NCI-H1105 (cell line): ENCODE measurements at places on chromosomes 13 and 19.

DNA sequence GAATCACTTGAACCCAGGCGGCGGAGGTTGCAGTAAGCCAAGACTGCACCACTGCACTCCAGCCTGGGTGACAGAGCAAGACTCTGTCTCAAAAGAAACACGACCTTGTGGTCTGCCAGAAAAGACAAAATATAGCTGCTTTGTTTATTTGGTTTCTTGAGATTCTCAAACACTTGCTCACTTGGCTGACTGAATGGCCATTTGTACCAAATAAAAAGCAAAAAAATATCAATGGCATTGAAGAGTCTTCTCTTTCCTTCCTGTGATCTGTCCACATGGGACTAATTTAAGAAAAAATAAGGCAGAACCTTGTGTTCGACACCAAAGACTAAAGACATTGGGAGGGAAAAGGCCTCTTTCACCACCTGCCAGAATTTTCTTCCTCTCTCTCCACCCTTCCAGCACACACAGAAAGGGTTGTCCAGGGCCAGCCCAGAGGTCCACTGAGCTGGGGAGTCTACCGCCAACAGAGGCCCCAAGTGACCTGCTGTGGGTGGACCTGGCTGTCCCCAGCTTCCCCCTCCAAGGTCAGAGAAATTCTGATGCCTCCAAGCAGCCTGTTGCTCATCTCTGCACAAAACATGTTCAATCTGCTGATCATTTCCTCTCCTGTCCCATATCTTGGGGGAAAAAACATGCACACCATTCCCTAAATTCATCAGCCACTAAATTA lies 5.9 kb downstream of the BRME1 start:
- no peak for DNase-seq

GRCh38 chr19:4556597-4557127 lies 2.8 kb downstream of the SEMA6B start:
- no peak for DNase-seq

DNA sequence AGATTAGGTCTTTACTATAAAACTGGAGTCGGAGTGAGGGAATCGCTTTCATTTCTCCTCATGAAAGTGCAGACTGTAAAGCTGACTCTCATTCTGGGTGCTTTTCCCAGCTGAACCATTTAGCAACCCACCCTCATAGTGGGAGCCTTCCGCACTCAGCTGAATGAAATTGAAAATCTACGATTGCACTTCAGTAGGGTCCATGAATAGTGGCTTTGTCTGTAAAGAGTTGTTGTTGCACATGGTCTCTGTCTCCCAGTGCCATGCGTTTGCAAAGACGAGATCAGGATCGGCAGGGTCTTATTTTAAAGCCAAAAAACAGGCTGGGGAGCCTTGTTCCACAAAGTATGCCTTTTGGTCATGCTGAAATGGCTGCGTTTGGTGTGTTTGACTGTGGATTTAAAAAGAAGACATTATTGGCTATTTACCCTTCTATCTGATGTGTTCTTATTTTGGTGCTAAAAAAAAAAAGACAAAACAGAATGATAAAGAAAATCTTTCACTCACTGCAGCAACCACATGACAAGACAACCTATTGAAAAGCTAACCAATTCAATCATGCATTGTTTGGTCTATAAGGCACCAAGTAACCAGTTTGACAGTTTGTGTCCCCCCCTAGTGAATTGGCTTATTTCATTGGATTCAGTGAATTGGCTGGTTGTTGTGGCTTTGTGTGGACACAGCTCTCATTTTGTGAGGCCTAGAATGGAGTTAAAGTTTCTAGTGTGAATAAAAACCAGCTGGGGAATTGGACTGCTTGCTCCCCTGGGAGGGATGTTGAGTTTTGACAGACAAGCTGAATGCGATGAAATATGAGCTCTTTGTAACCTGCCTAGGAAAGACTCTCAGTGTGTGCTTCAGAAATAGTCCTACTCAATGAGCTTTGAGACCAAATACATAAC lies 65.6 kb downstream of the ARHGAP35 start:
- no peak for DNase-seq

- DNase-seq, result no peak
These were observed 905.7 kb upstream of the SLITRK5 start for GRCh38 chr13:86765462-86765861.

DNA sequence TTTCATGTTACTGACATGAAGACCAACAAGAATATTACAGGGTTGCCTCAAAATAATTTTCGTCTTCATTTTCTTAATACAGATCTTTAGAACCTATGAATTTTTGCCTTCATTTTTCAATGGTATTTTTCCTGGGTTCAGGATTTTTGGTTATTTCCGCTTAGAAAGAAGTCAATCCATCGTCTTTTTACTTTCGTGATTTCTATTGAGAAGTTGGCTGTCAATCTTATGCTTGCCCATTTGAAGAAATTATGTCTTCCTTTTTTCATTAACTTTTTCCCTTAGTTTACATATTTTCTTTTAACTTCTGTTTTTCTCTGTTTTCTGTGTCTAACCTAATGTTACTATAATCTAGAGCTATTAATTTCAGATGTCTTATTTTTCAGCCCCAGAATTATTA lies 868.9 kb upstream of the SLC10A2 start:
- DNase-seq, result no peak

- DNase-seq, result no peak
These were observed 4.8 kb downstream of the TSPAN16 start for GRCh38 chr19:11300811-11301120.

DNA sequence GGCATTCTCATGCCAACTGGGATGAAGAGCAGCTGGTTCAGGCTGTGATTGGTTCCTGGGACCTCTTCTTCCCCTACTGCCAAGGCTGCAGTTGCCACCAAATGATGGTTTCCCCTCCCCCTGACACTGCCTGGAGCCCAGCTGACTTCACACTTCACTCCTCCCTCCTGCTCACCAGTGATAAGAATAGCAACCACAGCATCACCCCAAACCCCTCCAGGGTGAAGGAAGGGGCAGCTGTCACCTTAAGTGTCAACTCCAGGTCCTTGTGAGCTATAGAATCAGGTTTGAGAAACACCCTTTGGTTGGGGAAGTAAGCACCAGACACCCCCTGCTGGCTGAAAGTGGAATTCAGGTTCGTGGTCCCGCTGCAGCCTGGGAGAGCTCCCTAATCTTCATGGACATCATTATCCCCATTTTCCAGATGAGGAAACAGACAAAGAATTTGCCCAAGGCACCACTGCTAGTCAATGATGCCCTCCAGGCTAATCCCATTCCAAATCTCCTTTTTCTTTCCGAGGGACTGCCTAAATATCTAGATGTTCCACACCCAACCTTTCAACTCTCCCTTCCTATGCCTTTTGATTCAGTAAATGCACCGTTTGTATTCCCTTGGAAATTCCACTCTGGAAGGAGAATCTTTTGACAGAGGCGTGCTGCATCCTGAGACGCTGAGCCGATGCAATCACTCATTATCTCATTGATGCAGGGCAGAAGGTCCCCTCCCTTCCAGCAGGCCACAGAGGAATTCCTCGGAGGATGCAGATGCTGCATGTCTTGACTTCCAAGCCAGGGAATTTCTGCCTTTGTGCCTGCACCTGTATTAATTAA lies 50.6 kb upstream of the UQCRFS1 start:
- peak; percentile 5 for DNase-seq

DNA sequence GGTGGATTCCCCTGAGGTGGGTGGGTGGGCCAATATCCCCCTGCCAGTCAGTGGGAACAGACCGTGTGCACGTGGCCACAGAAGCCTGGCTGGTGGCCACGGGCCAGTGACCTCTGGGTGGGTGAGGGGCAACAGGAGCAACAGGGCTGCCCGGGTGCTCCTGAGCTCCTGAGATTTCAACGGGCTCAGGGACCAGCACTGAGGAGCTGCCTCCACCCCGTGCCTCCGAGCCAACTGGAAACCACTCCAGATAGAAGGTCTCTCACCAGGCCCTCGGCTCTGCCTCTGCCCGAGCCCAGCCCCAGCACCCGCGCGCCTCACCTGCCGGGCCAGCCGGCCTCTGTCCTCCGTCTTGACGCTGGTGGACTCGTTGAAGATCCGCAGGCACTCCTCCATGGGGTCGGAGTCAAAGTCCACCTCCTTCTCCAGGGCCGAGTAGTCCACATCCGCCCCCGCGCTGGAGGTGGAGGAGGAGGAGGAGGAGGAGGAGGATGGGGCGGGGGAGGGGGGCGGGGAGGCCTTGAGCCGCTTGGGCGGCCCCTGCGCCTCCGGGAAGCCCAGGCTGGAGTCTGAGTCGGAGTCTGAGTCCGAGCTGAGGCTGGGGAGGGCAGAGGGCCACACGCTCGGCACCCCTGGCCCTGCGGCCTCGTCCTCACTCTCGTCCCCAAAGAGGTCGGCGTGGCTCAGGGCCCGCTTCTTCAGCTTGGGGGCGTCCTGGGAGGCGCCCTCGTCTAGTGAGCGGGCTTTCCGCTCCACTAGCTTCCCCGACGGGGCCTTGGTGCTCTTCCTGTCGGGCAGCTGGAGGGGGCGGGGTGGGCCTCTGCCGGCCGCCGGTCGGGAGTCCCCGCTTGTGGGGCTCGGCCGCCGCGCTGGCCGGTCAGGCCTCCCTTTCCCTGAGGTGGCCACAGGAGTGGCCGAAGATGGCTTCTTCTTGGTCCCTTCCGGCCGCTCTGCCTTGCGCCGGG lies 14.8 kb upstream of the ATP8B3 start:
- DNase-seq, result no peak

DNA sequence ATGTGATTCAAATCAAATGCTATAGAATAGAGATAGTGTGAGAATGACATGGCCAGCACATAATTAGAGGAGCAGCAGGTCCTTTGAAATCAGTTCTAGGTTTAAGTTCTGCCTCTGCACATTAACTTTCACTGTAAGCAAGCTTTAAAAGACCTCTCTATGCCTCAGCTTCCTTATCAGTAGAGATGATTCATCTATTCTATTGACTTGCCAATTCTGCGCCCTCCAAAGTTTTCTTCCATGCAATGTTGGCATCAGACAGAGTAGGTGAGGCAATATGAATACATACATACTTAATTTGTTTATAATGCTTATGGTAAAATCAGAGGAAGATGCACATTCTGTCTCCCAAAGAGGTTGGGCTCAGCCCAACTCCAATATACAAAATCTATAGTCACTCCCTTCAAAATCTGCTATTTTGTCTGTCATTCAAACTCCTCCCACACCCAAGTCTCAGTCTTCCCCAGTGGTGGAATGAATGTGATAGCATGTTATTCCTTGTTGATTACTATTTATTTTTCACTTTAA lies 525.5 kb downstream of the RFC3 start:
- no peak for DNase-seq

GRCh38 chr19:33193269-33193864 lies 763 bp upstream of the LRP3 start:
- no peak for DNase-seq

DNA sequence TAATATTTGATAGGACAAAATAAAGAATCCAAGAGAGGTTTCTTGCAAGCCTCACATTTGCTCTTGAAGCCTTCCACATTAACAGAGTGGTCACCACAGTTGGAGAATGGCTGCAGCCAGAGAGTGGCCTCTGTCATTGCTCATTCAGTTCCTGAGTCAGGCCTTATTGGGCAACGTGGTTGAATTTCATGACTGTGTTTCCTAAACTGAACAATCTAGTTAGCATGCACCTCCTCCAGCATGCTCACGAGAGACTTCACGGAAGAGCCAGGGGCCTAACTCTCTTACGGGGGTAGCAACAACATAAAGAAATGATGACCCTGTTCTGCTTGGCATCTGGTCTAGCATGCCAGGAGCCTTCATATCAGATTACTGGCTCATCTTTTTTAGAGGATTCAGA lies 9.6 kb upstream of the UBL3 start:
- no peak for DNase-seq

- no peak for DNase-seq
These were observed 5.3 kb downstream of the DCLK1 start for GRCh38 chr13:36125841-36126240.

GRCh38 chr19:679418-680286 lies 3.5 kb downstream of the FSTL3 start:
- DNase-seq, result no peak

GRCh38 chr19:14559916-14560775 lies 11.7 kb downstream of the NDUFB7 start:
- DNase-seq, result no peak

DNA sequence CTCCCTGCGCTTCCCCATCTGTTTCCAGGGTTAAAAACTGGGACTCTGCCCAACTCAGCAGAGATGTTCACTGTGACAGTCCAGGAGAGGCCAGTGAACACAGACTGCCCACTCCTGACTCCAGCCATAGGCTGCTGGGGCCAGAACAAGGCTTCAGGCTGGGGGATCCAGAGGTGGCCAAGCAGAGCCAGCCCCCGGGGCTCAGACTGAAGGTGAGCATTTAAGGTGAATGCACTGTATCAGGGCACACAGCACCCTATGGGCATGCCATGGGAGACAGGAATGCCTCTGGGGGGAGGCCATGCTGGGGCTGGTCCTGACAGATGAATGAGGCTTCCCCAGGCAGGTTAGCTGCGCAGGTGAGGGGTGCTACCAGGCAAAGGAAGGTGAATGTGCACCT lies 96.4 kb downstream of the TUBA3C start:
- no peak for DNase-seq

GRCh38 chr19:13864667-13865570 lies 12.0 kb upstream of the NANOS3 start:
- no peak for DNase-seq

- DNase-seq, result no peak
These were observed 282.7 kb upstream of the KLHL1 start for GRCh38 chr13:70390968-70391367.

GRCh38 chr13:50940509-50940908 lies 30.9 kb downstream of the RNASEH2B start:
- no peak for DNase-seq

GRCh38 chr19:50718255-50719118 lies 1.1 kb downstream of the SHANK1 start:
- DNase-seq, result no peak

GRCh38 chr13:21901811-21902708 lies 231.2 kb downstream of the FGF9 start:
- no peak for DNase-seq

GRCh38 chr13:49802426-49802825 lies 9.9 kb upstream of the KPNA3 start:
- no peak for DNase-seq

- DNase-seq, result no peak
These were observed 599 bp downstream of the OLFM2 start for GRCh38 chr19:9935506-9936325.

- no peak for DNase-seq
These were observed 2591.7 kb upstream of the PCDH20 start for GRCh38 chr13:64007339-64007738.

- DNase-seq, result peak; percentile 92
These were observed 3.5 kb downstream of the LIPE start for GRCh38 chr19:42423462-42424344.

DNA sequence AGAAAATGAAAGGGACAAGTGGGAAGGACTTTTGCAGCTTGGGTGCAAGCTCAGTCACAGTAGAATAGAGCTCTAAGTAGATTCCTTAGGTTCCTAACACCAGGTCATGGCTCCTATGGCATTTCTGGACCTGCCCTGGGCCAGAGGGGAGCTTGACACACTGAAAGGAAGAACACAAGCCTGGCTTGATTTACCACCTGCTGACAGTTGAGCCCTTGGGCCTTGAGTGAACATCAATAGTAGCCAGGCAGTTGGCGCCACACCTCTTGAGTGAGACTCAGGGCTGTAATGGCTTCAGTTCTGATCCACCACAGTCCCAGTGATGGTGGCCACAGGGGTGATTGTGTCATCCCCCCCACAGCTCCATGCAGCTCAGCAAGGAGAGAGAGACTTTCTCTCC lies 221.9 kb upstream of the PCDH17 start:
- no peak for DNase-seq

- DNase-seq, result no peak
These were observed 170.5 kb upstream of the HTR2A start for GRCh38 chr13:47067306-47067705.
